ENCODE measurements at places on chromosomes 7 and 10.

- no peak for DNase-seq
Observed at GRCh38 chr7:43679210-43680068, 49.9 kb downstream of the COA1 start.

DNA sequence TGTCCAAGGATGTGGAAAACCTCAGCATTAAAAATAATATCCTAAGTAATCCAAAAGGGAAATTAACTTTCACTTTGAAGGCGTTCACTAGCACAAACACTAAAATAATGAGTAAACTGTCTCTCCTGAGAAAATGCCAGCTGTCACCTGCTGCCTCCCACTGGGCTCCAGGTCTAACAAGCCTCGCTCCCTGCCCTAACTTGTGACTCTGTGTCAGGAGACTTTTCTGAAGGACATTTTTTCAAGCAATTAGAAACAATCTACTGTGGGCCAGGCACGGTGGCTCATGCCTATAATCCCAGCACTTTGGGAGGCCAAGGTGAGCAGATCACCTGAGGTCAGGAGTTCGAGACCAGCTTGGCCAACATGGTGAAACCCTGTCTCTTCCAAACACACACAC is 72.8 kb upstream of the GLCCI1 start:
- no peak for DNase-seq

GRCh38 chr10:28317760-28318159 is 14.9 kb upstream of the MPP7 start:
- DNase-seq, result no peak

- DNase-seq, result peak; percentile 65
Observed at GRCh38 chr7:128697302-128697905, 25.3 kb downstream of the GARIN1A start.

- no peak for DNase-seq
Observed at GRCh38 chr7:30029696-30030095, 1.5 kb downstream of the PLEKHA8 start.
